Activated CD4-positive, alpha-beta T cell treated with anti-CD3 and anti-CD28 coated beads, Interleukin-10, Interleukin-2, amounts not matched to agents 100 ng/mL and 50 ng/mL, durations not matched to agents 16 hours and 8 hours (primary cell): ENCODE measurements at places on chromosomes 5 and 9.

DNA sequence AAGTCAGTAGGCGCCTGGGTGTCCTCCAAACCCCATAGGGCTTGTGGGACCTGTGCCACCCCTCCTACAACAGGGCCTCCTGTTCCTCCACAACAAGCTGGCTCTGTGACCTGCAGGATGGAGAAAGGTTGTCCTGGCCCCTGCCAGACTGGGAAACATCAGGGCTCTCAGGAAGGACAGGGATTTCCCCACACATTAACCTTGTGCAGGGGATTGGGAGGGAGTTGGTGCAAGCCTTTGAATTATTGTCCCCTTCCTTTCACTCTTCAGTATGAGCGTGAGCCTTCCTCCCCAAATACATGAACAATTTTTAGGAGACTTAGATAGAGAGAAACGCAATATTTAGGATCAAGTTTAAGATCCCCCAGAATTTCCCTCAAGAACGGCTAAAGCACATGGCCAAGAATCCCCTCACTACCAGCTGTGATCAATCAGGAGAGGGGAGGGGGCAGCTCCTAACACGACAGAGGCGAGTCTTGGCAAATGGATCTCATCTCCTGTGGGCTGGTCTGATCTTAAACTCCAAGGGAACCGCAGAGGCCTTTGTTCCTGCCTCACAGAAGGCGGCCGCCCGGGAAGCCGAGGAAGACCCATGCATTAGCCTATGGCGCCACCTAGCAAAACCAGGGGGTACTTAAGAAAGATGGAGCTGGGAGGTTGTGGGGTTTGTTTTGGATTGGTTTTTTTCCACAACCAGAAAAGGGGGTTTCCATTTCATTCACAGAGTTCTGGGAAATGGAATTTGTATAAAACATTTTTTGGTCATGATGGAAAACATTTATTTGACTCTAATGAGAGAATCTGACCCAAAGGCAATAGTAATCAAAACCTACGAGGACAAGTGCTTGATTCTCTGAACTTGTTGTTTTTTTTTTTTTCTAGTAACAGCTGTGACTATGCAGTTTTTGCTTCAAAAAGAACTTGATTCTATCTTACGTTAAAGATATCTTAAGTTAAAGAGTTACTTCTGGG is 36.1 kb upstream of the OSMR start:
- DNase-seq, result peak; percentile 71

DNA sequence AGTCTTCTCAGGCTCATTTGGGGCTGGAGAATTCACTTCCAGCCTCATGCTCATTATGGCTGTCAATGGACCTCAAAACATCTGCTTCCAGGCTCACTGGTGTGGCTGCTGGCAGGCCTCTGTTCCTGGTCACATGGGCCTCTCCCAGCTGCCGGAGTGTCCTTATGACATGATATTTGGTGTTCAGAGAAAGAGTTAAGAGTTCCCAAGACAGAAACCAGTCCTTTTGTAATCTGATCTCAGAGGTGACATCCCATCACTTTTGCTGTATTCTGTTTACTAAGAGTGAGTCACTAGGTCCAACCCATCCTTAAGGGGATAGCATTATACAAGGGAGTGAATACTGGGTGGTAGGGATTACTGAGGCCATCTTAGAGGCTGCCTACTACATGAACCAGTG is 104.6 kb downstream of the CACNA1B start:
- no peak for DNase-seq

DNA sequence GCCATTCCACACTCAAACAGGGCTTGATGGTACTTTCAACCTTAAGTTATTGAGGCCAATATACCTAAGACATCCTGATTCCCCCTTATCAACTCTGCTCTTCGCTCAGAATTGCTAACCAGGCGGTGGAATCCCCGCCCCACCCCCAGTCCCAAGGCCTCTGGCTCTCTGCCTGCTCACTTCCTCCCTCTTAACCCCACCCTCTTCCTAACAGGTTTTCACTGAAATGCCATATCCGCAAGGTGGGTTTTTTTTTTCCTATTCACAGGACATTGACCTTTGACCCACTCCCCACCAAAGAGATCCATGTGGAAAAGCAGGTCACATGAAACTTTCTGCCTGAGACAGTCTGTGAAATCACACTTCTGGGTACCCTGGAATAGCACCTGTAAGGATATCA is 66.6 kb upstream of the IFNK start:
- DNase-seq, result no peak

DNA sequence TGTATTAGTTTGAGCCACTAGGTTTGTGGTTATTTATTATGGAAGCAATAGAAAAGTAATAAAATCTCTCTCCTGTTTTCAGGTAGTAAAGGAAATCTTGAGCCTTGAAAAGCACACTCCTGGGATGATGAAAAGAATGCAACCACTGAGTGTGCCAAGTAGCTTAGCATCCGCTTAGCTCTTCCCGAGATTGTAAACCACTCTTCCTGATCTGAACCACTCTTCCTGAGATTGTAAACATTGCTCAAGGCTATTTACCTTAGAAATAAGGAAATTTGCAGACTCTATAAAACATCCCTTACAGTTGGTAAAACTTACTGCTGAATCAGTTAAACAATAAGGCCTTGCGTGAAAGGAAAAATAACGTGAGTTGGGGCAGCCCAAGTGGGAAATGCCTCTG is 17.4 kb upstream of the IL33 start:
- DNase-seq, result no peak

- no peak for DNase-seq
Measured at GRCh38 chr9:135492886-135493669, 7.4 kb upstream of the MRPS2 start.

- no peak for DNase-seq
Measured at GRCh38 chr9:37414503-37414943, 8.0 kb upstream of the GRHPR start.

- no peak for DNase-seq
Measured at GRCh38 chr5:34919077-34919476, 3.6 kb downstream of the BRIX1 start.

DNA sequence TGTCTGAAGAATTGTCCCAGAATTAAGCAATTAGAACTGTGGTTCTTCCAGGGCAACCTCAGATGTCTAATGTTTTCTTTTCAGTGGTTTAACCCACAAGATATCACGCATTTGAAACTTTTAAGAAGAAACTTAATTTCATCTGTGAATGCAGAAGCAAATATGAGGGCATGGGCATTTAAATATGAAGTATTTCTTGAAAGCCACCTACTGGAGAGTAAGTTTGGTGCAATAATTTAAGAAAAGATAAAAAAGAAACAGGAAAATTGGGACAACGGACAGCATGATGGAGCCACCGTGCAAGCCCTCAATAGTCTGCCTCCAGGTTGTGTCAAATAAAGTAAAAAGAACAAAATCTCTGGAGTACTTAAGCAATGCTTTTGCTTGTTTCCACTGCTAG is 1.2 kb upstream of the CAPSL start:
- no peak for DNase-seq

DNA sequence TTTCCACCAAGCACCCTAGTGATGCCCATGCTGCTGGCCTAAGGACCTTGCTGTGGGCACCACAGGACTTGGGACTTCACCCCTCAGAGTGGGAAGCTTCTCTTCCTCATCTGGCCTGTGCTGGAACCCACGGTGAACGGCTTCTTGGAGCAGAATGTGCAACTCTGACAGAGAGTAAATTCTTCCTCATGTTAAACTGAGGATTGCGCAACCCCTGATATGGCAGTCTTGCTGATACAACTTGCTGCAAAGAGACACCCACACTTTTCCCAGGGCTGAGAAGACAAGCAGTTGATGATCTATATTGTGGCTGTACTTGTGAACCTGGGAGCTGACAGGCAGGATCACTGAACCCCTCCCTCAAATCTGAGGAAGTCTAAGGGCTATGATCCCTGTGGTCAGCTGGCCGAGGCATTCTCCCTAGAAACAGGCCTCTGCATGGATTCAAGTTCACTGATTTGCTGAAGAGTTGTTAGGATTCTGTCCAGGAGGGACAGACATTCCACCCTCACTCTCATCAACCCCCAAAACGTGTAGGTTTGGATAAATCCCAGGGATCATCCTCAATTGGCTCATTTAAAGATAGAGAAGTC is 307.2 kb downstream of the MTRR start:
- no peak for DNase-seq

GRCh38 chr5:66511491-66511890 is 84.7 kb upstream of the MAST4 start:
- DNase-seq, result no peak

DNA sequence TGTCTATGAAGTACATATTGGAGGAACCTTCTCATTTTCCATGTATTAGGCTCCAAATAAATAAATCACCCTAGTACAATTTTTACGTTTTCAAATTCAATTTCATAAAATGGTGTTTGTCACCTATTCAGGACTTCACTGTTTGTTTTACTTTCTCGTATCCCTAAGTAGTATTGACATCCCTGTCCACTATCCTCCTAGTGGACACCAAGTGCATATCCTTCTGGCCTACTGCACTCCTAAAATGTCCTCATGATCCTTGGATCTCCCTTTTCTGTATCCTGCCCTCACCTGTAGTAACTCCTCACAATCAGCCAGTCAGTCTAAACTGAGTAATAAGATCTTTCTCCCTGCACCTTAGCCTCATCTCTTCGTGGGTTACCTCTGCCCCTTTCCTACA is 539.9 kb downstream of the DMRTA1 start:
- DNase-seq, result no peak

GRCh38 chr5:181050016-181050415 is 9.9 kb downstream of the BTNL9 start:
- no peak for DNase-seq

- DNase-seq, result no peak
Measured at GRCh38 chr5:116572350-116573278, 2.0 kb downstream of the SEMA6A start.

DNA sequence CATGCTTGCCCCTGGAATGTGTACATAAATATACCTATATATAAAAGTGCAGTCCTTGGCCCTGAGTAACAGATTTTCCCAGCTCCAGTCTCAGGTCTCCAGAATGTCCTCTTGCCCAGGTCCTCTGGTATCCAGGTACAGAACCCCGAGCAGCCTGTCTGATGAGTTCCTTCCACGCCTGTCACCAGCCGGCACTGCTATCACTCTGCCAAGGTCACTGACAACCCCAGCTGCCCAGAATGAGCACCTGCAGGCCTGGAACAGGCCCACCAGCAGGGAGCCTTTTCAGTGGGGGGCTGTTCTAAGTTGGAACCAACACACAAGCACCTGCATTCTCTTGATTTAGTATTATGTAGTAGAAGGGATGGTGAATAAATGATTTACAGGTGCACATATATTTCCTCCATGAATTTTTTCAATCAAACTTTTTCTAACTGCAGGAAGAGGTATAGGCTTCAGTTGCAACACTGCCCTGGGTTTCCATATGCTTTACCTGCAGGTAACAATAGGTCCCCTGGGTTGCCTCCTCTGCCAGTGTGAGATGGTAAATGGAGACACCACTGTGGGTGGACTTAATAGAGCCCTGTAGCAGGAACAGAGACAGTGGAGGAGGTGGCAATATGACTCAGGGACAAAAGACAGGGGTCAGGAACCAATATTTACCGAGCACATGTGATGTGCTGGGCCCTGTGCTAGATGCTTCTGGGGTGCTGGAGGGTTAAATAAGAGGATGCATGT is 291.9 kb downstream of the SPOCK1 start:
- DNase-seq, result no peak

GRCh38 chr5:181223058-181223728 is at the start of gene TRIM41:
TSS of gene TRIM41 (plus strand) at chr5:181223281. CDS start at chr5:181224000, 719 bp downstream.
- DNase-seq, result peak; percentile 100

DNA sequence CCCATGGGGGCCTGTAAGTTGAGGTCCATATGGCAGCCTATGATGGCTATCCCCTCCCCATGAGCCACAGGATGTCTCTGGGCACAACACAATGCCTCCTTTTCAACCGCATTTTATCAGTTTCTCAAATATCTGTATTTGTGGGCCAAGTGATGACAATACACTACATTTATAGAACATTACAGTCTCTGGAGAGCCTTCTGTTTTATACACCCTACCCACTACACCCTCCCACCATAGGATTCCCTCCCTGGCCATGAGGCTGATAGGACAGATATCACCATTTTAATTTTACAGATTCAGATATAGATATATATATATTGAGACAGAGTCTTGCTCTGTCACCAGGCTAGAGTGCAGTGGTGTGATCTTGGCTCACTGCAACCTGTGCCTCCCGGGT is 236.8 kb downstream of the ENC1 start:
- no peak for DNase-seq

DNA sequence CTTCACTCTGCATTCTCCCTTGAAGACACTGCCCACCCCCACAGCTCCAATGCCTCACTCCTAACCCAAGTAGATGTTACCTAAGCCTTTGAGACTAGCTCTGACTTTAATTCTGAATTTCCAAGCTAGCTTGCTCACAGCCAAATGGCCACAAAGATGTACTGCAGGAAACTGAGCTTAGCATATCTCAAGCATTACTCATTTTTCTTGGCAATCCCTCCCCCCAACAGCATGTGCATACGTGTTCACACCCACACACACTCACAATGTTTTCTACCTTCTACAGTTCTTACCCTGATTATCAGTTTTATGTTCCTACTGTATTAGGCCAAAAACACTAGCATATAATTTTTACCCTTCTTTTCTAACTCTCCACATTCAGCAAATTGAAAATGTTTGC is 13.7 kb upstream of the GRIA1 start:
- no peak for DNase-seq

DNA sequence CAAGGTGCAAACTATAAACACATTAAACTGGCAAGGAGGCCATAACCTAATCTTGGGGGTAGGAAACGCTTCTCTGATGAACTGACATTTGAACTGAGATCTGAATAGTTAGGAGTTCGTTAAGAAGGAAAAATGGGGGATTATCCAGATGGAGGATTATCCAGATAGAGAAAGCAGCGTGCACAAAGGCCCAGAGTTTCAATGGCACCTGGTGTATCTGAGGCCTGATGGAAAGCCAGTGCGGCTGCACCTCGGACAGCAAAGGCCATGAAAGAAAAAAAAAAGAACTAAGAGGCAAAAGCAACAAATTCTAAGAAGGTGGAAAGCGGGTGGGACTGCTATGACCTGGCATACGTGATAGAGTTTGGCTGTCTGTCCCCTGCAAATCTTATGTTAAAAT is 13.0 kb upstream of the CTNNAL1 start:
- DNase-seq, result no peak

DNA sequence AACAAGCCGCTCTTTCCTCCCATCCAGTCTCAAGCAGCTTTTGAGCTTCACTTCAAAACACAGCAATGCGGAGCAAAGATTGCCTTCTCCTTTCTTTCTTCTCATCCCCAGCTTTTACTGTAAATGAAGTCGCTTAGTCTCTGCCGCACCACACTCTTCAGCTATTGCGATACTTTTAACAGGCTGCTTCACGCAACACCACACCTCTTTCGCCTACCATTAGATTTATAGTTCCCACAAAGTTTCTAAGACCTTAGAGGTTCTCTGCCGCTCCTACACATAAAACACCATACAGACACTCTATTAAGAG is 711 bp downstream of the PGGT1B start:
- peak; percentile 7 for DNase-seq

- DNase-seq, result no peak
Measured at GRCh38 chr5:167937635-167937998, 353.8 kb upstream of the WWC1 start.

- DNase-seq, result no peak
Measured at GRCh38 chr5:167071981-167072610, 1219.3 kb upstream of the WWC1 start.

- DNase-seq, result no peak
Measured at GRCh38 chr5:52283221-52283620, 504.5 kb upstream of the ITGA1 start.
